ENCODE measurements at places on chromosomes 3 and 15. TPM values are rescaled to one million over a fixed set of nuclear protein-coding genes. Genes with fewer than 3 reads are reported as not detected.
A peak's percentile ranks its signal among the peaks of the same experiment; 100 is the strongest.

DNA sequence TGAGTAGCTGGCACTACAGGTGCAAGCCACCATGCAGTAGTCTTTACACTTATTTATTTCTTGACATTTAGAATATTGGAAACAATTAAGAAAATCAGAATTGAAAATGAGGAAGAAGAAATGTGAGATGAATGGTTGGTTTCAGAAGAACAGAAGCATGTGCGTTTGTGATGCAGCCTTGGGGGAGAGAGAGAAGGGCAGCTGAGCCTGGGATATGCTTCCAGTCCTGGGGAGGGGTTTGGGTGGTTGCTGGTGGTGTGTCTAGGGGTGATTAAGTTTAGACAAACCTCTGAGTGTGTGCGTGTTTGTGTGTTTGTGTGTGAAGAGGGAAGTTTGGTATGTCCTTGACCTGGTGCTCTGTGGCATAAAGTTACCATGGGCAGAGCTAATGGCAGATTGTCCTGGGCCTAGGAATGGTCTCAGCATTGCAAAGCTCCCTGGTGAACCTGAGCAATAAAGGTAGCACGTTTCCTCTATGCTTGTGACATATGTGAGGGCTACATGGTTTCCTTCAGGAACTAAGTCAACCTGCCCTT lies 35.6 kb downstream of the CTSH start:
- no peak for DNase-seq

DNA sequence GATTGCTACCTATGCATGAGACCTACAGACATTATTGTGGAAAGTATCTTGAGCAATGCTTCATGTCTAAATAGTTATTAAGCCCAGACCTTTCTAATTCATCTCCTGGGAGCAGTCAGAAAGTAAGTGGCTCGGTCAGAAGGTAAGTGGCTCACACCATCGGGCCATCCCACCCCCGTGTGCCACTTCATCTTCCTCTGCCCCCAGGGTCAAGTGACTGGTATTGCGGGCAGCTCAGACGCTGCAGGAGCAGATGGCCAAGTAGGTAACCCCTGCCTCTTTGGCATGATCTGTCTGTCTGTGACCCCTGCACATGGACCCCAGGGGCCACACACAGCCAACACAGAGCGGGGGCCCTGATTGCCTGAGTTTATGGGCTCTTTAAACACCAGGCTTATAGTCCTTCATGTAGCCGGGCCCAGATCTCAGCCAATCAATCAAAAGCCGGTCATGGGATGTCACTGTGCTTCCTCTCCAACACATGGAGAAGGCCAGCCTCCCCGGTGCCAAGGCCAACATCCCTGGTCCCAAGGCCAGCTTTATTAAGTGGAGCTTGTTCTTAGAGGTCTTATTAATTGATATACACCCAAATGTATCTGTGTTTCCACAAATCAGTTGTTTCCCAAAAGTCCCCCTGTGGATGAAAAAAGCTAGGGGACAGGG lies 42.9 kb downstream of the LARP6 start:
- DNase-seq: no peak

DNA sequence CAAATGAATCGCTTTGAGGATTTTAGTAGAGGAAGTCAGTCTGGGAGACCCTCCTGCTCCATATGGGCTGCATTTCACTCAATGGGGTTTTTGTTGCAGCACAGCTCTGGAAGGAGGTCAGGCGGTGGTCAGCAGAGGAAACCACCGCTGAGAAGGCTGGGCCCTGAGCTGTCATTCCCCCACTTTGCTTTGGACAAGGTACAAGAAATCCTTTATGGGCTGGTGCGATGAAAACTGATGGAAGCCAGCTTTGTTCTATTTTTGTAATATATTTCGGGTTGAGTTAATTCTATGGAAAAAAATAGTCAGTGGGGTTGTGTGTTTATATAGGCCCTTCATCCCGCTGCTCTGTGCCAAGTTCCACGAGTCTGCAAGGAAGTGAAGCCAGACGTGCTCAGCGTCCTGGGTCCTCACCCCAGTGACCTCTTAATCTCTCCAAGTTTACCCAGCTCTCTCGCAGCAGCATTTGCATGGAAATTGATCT lies 157.1 kb upstream of the TMC3 start:
- DNase-seq: peak; percentile 95

GRCh38 chr3:168088106-168088720 lies 7.5 kb downstream of the GOLIM4 start:
- DNase-seq: no peak

DNA sequence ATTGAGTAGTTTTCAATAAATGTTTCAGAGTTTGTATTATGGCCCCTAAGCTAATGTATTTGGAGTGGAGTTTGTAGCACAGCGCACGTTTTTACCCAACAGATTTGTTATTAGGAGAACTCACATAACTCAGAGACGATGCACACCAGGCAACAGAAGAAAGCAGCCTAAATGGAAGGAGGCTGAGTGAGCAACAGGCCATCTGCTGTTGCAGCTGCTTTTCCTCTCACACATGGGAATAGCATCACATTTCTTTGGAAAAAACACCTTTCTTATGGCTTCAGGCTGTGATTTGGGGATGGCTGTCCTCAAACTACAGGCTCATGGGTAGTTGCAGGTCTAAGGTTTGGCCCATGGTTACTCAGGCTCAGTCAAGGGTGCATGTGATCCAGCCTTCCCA lies 469.3 kb upstream of the MCTP2 start:
- no peak for DNase-seq

DNA sequence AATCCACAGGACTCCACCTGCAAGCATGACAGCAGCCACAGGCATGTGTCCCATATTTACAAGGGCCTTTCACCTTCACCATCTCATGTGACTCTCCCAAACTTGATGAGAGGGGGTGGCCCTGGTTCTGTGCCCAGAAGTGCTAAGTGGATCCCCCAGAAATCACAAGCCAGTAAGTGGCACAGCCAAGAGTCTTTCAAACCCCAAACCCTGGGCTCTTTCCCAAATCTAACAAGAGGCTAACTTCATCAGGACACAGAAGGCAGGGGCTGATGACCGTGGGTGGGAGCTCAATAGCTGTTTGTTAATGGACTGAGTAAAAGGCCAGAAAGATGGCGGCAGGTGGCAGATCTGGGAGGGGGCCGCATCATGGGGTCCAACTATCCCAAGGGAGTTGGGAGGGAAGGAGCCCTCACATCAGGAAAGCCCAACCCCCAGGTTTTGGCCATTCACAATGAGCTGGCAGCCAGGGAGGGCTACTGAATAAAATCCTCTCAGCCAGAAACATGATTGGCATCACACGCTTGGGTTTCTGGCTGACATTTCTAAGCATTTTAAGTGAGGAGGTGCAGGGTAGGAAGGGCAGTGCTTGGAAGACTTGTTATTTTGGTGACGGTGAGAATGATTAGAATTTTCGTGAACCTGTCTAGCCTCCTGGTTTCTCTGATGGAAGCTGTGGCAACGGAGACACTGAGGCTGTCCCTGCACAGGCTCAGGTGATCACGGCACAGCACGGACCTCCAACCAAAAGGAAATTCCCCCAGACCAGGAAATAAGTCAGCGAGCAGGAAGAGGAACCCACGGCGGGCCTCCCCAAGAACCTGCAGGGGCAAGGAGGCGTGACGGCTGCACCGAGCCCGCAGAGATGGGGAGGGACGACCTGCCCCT lies 109.3 kb downstream of the OXNAD1 start:
- no peak for DNase-seq

- no peak for DNase-seq
These were observed 237.9 kb downstream of the NFKBIZ start for GRCh38 chr3:102087236-102087635.

DNA sequence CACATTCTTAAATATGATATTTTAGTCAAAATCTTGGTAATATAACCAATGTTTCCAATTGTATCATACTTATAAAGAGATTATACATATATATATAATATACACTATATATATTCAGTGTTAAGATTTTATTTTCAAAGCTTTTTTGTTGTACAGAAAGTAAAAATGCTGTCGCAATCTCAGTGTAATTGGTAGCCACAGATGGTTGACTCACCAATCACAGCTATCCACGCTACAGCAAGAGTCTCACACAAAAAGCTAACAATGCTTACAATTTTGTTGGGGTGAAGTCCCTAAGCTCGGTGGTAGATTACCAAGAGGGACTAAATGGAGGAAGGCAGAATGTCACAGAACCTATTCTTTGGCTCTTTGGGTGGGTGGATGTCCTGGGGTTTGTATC lies 16.9 kb upstream of the CFAP161 start:
- no peak for DNase-seq

Gene KLHL40
- not detected for total RNA-seq

Gene ENTPD3
- total RNA-seq: not detected
